ENCODE measurements at places on chromosomes 2 and 18.

DNA sequence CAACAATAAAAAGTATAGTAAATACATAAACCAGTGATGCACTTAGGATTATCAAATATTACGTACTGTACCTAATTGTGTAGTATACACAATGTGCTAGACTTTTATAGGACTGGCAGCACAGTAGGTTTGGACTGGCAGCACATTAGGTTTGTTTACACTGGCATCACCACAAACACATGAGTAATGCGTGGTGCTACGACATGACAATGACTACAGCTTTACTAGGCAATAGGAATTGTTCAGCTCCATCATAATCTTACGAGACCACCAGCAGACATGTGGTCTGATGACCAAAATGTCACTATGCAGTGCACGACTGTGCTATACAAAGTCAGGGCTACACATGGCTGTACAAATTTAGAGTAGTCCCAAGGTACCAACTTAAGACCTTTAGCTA is 2.3 kb downstream of the MBOAT2 start:
- DNase-seq = no peak

DNA sequence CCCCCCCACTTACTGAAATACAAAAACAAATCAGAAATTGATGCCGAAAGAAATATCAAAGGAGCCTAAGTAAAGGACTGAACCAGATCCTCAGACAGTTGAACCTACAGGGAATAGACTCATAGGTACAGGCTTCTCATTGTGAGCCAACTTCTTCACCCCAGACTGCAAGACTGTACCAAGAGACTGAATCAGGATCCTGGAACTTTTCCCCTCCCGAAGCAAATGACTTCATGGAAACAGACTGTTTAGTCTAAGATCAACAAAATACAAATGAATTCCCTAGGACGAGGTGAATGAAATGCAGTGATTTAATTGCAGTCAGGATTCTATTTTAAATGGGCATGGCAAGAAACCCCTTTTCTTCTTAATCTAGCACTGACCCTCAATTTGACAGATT is 53.6 kb upstream of the RNF152 start:
- DNase-seq = no peak

GRCh38 chr2:209523041-209523740 is 99.3 kb downstream of the MAP2 start:
- no peak for DNase-seq

- no peak for DNase-seq
These were observed 70.9 kb downstream of the FBXO36 start for GRCh38 chr2:229993236-229993635.

GRCh38 chr2:85675866-85676548 is 8.0 kb upstream of the SFTPB start:
- no peak for DNase-seq

DNA sequence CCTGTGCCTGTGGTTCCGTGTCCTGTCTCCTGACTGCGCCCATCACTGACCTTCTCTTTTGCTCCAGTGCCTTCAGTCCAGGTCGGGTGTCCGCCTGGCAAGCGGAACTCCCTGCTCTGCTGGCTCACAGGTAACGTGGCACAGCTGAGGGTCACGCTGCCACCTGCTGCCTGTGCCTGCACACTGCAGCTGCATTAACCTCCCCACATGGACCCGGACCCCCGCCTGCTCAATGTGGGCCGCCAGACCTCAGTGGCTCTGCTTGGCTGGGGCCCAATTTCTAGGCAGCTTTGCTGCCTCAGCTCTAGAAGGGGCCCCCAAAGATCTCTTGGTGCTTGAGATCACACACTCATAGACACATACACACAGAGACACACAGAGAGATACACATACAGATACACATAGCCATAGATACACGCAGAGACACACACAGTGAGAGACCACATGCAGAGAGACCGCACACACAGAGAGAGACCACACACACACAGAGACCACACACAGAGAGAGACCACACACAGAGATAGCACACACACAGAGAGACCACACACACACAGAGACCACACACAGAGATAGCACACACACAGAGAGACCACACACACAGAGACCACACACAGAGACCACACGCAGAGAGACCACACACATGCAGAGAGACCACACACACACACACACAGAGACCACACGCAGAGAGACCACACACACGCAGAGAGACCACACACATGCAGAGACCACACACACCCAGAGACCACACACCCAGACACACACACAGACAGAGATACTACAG is 14.9 kb upstream of the CNNM3 start:
- peak; percentile 84 for DNase-seq

DNA sequence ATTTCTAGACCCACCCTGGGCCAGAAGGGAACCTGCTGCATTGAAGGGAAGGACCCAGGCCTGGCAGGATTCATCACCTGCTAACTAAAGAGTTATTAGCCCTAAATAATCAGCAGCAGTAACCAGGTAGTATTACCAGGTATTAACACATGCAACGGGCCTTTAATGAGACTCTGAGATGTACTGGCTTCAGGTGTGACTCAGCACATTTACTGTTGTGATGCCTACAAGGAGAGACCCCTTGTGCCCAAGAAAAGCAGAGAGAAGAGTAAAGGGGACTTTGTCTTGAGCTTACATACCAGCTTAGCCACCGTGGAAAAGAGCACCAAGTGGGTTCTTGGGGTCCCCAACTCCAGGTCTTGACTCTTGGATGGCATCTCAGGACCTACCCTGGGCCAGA is 243.1 kb upstream of the SLC39A10 start:
- DNase-seq = no peak

DNA sequence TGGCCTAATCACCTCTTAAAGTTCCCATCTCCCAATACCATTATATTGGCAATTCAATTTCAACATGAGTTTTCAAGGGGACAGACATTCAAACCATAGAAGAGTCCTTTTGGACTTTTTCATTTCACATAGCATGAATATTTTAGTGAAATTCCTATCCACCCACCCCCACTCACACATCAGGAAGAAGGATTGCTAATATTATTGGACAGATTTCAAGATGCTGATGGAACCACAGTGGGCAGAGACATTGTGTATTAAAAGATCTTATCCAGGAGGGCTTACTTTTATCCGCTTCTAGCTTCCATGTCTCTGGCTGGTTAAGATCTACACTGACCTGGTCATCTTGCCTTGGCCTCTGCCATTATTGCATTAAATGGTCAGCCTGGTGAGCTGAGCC is 297.4 kb upstream of the ACVR2A start:
- no peak for DNase-seq

GRCh38 chr2:65583061-65583460 is 150.7 kb upstream of the SPRED2 start:
- DNase-seq = no peak

DNA sequence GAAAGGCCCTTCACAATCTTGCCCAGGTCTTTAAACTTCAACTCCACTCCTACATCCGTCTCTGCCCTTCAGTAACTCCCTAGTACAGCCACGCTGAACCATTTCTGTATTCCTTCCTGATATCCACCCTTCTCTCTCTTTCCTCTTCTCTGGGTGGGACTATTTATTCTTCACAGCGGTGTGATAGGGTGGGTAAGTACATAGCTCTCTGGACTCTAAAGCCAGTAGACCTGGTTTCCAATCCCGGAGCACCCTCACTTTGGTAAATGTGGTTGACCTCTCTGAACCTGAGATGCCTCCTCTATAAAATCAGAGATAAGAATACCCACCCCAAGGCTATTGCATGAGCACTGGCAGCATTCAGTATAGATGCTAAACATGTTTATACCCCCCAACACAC is 86.7 kb downstream of the ATL2 start:
- no peak for DNase-seq

DNA sequence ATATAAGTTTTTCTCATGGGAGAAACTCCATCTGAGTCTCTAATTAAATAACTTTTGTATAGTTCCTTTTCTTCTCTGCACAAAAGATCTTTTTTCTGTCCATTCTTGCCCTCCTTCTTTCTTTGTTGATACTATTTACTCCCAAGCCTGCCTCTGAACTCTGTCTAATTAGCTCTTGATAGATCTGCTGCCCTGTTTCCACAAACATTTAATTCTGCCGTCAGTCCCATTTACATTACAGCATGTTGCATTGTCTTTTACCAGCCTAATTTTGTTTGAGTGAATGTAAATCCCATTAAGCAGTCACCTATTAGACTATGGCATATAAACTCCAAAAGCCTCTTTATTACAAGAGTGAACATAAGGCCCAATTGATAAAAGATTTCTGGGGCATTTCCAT is 254.4 kb downstream of the ERBB4 start:
- no peak for DNase-seq

DNA sequence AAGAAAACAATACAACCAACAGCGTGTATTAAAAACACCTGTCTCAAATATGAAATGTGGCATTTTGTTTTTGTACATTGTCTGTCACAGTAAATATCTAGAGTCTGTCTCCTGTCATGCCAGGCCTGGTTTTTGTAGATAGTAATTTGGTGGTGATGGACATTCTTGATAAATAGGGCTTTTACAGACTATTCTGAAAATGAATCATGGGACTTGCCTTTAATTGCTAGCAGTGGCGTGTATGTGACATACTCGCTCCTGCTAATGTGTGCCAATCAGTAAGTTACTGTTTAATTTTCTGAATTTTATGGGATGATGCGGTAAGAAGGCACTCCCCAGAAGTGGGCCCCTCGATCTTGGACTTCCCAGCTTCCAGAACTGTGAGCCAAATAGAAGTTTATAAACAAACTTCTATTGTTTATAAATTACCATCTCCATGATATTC is 83.7 kb downstream of the TANC1 start:
- no peak for DNase-seq

- no peak for DNase-seq
These were observed 118.1 kb upstream of the EPAS1 start for GRCh38 chr2:46179037-46179621.

- peak; percentile 70 for DNase-seq
These were observed 3.5 kb upstream of the RNPEPL1 start for GRCh38 chr2:240564561-240565332.

- no peak for DNase-seq
These were observed 185.8 kb downstream of the DOK6 start for GRCh38 chr18:69586537-69586936.

GRCh38 chr2:2838548-2838845 is 507.4 kb upstream of the MYT1L start:
- no peak for DNase-seq

GRCh38 chr2:31324016-31324633 is 90.2 kb downstream of the EHD3 start:
- no peak for DNase-seq

- DNase-seq = no peak
These were observed 94.6 kb upstream of the SCG2 start for GRCh38 chr2:223696719-223697118.

GRCh38 chr2:99787769-99788382 is 298.1 kb upstream of the REV1 start:
- no peak for DNase-seq

GRCh38 chr2:98881153-98881650 is 54.8 kb downstream of the CRACDL start:
- no peak for DNase-seq

- DNase-seq = no peak
These were observed 45.7 kb downstream of the RPL31 start for GRCh38 chr2:101047774-101048173.

GRCh38 chr2:173436088-173436487 is 81.4 kb downstream of the CDCA7 start:
- no peak for DNase-seq
